ENCODE measurements at places on chromosomes 7 and 10.

DNA sequence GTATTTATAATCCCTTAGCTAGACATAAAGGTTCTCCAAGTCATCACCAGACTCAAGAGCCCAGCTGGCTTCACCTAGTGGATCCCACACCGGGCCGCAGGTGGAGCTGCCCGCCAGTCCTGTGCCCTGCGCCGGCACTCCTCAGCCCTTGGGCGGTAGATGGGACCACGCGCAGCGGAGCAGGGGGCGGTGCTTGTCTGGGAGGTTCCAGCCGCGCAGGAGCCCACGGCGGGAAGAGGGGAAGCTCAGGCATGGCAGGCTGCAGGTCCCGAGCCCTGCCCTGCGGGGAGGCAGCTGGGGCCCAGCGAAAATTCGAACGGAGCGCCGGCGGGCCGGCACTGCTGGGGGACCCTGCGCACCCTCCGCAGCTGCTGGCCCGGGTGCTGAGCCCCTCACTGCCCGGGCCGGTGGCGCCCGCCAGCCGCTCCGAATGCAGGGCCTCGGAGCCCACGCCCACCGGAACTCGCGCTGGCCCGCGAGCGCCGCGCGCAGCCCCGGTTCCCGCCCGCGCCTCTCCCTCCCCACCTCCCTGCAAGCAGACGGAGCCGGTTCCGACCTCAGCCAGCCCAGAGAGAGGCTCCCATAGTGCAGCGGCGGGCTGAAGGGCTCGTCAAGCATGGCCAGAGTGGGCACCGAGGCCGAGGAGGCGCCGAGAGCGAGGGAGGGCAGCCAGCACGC lies 675.6 kb downstream of the REEP3 start:
- no peak overlapping the region for H3K4me3 ChIP-seq
- H3K36me3 ChIP-seq, result no peaks in the 10 kb centered on the region
- H3K27me3 ChIP-seq, result no peaks in the 10 kb centered on the region
- no peaks in the 10 kb centered on the region for H3K4me1 ChIP-seq
- H3K27ac ChIP-seq, result no peak overlapping the region

DNA sequence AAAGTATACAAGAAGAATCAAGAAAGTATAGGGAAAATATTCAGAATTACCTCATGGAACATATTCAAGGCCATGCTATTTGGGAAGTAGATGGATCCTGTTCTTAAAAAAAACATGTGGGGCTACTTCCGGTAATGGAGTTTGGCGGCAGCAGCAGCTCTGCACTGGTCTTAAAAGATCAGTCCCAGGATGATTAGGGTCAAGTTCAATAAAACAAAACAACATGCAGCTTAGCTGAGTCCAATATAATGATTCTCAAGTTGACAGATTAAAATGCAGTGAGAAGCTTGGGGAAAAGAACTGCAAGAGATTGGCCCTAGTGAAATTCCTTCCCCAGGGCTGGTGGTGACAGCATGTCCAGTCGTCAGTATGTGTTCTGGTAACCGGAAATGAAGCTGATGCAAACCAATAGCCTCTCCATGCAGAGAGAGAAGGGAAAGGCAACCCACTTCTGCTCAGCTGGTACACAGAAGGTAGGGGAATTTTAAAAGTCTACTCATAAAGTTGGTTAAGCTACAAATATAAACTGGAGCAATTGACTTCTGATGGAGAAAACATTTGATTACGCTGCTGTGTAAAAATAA lies 305.1 kb upstream of the IMMP2L start:
- H3K4me1 ChIP-seq, result no peaks in the 10 kb centered on the region
- DNase-seq, result no peak
- H3K36me3 ChIP-seq, result no peaks in the 10 kb centered on the region

DNA sequence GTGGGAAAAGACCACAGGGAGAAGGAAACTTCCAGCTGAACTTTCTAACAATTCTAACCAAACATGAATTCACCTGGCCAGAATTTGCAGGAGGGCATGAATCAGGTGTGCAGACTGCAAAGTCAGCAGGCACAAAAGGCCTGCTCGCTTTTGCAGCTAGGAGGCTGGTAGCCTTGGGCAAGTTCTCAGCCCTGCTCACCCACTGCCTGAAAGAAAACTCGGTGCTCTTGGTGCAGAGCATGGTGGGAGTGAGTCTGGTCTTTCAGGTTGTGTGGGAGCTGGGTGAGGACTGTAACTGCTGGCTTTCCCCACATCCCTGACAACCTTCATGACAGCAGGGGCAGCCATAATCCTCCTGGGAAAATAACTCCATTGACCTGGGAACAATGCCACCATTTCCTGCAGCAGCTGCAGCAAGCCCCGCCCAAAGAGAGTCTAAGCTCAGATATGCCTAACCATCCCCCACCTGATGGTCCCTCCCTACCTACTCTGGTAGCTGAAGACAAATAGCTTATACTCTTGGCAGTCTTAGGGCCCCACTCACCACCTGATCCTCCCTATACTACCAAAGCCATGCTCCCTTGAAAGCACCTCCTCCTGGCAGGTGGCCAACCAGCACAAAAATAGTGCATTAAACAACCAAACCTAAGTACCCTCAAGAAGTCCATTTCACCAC lies 31.6 kb downstream of the ZNF117 start:
- no peaks in the 10 kb centered on the region for H3K27me3 ChIP-seq
- H3K4me3 ChIP-seq, result no peak overlapping the region
- no peak for DNase-seq
- no peaks in the 10 kb centered on the region for H3K4me1 ChIP-seq
- H3K27ac ChIP-seq, result no peak overlapping the region
- no peaks in the 10 kb centered on the region for H3K36me3 ChIP-seq

- H3K4me1 ChIP-seq, result no peaks in the 10 kb centered on the region
- no peak overlapping the region for H3K4me3 ChIP-seq
- H3K27ac ChIP-seq, result no peak overlapping the region
- no peaks in the 10 kb centered on the region for H3K27me3 ChIP-seq
Measured at GRCh38 chr7:130134106-130134636, 63.8 kb downstream of the KLHDC10 start.

GRCh38 chr10:77911535-77912123 lies 14.9 kb downstream of the DLG5 start:
- H3K4me3 ChIP-seq, result no peak overlapping the region
- no peaks in the 10 kb centered on the region for H3K36me3 ChIP-seq
- DNase-seq, result no peak

DNA sequence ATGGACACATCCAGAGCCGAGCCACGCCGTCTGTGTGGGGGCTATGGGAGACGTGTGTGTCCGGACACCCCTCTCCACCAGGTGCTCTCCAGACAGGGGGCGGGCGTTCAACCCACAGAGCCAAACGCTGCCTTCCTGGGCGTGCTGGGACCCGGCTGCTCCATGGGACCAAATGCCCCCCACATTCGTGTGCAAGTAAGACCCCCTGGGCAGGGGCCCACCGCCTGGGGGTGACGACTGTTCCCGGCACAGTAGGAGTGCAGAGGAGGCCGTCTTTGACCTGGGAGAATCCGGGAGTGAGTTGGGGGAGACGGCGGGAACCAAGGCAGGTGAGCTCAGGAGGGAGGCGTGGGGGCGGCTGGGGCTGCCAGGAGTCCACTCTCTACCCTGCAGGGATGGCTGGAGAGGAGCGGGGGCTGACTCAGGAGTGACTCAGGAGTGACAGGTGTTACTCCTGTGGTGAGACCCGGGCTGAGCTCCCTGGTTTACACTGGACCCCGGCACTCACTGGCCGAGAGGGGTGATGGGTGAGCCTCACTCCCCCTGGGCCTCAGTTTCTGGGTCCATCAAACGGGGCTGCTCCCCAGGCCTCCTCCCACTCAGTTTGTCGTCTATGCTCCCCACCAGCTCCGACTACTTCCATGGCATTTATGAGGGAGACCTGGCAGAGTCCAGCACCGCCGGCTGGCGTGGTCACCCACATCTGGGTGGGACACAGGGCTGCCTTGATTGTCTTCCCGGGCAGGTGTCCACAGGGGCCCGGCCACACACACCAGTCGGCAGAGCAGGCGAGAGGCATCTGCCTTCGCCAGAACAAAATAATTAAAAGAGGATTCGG lies 95.0 kb downstream of the MICALL2 start:
- no peaks in the 10 kb centered on the region for H3K4me1 ChIP-seq
- no peak overlapping the region for H3K4me3 ChIP-seq
- DNase-seq, result no peak
- H3K27me3 ChIP-seq, result peaks cover 39% of the 10 kb centered on the region
- H3K27ac ChIP-seq, result no peak overlapping the region
- no peaks in the 10 kb centered on the region for H3K36me3 ChIP-seq

DNA sequence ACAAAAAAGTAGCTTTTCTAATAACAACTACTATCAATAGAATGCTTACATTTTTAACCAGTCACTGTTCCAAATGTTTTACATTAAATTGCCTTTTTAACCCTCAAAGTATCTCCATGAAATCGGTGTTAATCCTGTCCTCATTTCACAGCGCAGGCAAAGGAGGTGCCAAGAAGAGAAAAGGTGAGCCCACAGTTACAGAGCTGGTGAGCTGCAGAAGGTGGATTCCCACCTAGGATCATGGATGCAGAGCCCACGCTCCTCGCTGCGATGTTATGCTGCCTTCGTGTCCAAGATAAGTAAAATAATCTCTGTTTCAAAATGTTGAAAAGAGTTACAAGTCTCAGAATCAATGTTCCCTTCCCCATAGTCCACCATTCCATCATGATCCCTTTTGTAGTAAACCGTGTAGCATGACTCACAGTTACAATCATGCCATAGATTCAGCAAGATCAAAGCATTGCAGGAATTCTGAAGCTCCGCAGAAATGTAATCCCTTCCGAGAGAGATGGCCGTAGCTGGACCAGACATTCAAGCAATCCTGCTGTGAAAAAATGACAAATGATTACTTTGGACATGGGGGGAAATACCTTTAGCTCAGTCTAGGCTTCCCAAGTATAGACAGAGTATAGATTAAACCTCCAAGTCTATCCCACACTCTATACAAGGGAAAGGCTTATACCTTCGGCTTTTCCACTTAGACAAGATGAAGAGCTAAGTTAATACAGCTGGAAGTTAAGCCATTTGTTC lies 394.7 kb upstream of the AKR1E2 start:
- H3K4me1 ChIP-seq, result no peaks in the 10 kb centered on the region
- DNase-seq, result no peak
- no peak overlapping the region for H3K4me3 ChIP-seq
- H3K36me3 ChIP-seq, result no peaks in the 10 kb centered on the region

GRCh38 chr10:8830876-8831275 lies 776.4 kb downstream of the GATA3 start:
- H3K4me1 ChIP-seq, result no peaks in the 10 kb centered on the region
- no peak overlapping the region for H3K4me3 ChIP-seq
- DNase-seq, result no peak
- H3K27me3 ChIP-seq, result no peaks in the 10 kb centered on the region

GRCh38 chr7:131104596-131105293 lies 222.9 kb upstream of the MKLN1 start:
- H3K27me3 ChIP-seq, result no peaks in the 10 kb centered on the region
- peaks cover 7% of the 10 kb centered on the region for H3K4me1 ChIP-seq
- no peaks in the 10 kb centered on the region for H3K36me3 ChIP-seq
- no peak overlapping the region for H3K27ac ChIP-seq
- no peak overlapping the region for H3K4me3 ChIP-seq

GRCh38 chr7:16564909-16565426 lies 38.3 kb downstream of the LRRC72 start:
- DNase-seq, result peak; percentile 57
- H3K4me1 ChIP-seq, result no peaks in the 10 kb centered on the region
- no peak overlapping the region for H3K27ac ChIP-seq
- no peaks in the 10 kb centered on the region for H3K27me3 ChIP-seq
- no peaks in the 10 kb centered on the region for H3K36me3 ChIP-seq

- H3K4me3 ChIP-seq, result no peak overlapping the region
- no peak for DNase-seq
- H3K4me1 ChIP-seq, result no peaks in the 10 kb centered on the region
- H3K27ac ChIP-seq, result no peak overlapping the region
- H3K36me3 ChIP-seq, result no peaks in the 10 kb centered on the region
- H3K27me3 ChIP-seq, result no peaks in the 10 kb centered on the region
Measured at GRCh38 chr7:78862411-78862900, 591.0 kb downstream of the MAGI2 start.

DNA sequence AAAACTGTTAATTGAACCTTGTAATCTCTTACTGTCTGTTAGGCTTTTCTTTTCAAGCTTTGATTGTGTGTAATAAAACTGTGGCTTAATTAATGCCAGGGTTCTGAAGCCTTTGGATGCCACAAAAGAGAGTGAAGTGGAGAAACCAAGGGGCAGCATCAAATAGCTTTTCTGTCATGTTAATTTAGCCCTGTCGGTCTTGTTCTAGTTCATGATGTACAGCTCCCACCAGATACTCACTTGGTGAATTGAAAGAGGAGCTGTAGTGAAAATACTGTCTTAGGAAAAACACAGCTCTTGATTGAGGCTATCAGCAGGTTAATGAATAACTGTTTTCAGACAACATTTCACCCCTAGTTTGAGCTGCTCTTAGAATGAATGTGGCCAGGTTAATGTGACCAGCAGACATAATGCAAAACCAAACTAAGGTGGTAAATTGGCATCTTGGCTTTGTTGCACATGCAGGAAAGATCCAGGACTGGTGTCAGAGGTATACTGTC lies 94.2 kb downstream of the POLL start:
- no peak overlapping the region for H3K27ac ChIP-seq
- H3K36me3 ChIP-seq, result no peaks in the 10 kb centered on the region
- peaks cover 2% of the 10 kb centered on the region for H3K4me1 ChIP-seq
- no peak overlapping the region for H3K4me3 ChIP-seq
- peak; percentile 42 for DNase-seq

Measured in small intestine (tissue), 16 donors.